ENCODE measurements at places on chromosomes 12 and 14.

DNA sequence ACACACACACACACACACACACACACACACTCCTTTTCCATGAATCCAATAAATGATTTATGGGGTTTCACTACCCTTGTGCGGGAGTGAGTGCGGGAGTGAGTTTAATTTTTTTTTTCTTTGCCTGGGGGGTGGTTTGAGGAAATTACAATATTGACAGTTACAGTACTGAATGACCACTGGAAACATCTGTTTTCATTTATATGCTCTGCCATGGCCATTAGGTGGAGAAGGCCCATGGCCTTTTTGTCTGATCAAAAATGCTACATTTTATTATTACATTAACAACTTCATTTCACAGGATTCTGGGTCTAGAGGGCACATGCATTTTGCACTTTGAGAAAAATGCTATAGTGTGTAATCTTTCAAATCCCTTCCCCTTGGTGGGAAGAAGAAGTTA, 5.9 kb downstream of the TBX3 start:
- DNase-seq = no peak

GRCh38 chr12:104991565-104992128, 5.5 kb downstream of the NOPCHAP1 start:
- DNase-seq = no peak

- no peak for DNase-seq
Measured at GRCh38 chr14:91545946-91546716, 36.0 kb upstream of the PPP4R3A start.

DNA sequence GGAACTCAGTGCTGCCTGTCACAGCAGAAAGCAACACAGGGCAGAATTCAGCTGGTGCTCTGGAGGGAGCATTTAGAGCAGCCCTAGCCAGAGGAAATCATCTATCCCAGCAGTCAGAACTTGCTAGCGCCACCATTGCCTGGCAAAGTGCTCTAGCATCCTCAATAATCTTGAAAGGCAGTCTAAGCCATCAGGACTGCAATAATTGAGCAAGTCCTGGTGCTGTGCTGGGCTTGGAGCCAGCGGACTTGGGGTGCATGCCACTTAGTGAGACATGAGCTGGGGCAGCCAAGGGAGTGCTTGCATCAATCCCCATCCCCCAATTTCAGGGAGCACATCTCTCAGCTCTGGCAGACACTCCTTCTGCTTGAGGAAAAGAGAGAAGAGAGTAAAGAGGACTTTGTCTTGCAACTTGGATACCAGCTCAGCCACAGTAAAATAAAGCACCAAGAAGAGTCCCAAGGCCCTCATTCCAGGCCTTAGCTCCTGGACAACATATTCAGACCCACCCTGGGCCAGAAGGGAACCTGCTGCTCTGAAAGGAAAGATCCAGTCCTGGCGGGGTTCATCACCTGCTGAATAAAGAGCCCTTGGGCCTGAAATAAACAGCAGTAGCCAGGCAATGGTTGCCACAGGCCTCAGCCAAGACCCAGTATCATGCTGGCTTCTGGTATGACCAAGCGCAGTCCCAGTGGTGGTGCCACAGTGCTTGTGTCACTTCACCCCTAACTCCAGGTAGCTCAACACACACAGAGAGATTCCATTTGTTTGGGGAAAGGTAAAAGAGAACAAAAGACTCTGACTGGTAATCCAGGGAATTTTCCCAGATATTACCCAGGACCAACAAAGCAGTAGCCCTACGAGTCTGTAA, 44.5 kb upstream of the ZDHHC17 start:
- DNase-seq = peak; percentile 78

DNA sequence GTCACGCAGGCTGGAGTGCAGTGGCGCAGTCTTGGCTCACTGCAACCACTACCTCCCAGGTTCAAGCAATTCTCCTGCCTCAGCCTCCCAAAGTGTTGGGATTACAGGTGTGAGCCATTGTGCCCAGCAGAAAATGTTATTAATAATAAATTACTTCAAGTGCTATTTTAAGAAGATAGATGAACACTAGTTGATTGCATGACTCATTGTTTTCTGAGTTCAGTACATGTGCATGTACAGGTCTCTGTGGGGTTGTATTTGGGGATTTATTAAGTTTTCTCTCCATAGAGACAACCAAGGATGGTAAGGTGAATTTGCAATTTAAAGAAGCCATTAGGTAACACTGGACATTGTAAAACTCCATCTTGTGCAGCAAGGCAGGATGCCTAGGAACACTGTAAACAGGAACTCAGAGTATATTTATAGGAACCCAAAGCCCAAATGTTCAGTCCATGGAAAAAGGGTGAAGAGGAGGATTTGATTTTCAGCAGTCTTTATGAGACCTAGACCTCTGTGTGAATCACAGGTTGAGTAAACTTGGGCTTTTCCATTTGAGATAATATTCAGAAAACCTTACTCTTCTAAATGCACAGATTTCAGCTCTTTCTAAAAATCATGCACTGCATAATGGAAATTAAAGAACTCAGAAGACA, 49.3 kb upstream of the TMPO start:
- no peak for DNase-seq

GRCh38 chr14:70515811-70516210, 19.0 kb downstream of the ADAM20 start:
- DNase-seq = no peak

DNA sequence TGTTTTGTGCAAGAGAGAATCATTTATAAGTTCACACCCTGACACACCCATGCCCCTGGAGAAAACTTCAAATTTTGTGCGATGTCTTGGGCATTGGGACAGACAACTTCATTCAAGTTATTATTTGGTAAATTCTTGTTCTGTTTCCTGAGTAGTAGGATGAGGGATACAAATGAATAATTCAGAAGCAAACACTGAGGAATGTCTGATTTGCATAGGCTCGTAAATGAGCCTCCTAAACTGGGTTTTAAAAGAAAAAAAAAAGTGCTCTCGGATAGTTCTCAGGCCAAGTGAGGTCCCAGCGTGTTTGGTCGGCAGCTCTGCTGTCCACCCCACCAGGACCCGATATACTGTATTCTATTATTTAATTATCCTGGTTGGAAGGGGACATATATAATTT, 134.7 kb upstream of the CPM start:
- no peak for DNase-seq

DNA sequence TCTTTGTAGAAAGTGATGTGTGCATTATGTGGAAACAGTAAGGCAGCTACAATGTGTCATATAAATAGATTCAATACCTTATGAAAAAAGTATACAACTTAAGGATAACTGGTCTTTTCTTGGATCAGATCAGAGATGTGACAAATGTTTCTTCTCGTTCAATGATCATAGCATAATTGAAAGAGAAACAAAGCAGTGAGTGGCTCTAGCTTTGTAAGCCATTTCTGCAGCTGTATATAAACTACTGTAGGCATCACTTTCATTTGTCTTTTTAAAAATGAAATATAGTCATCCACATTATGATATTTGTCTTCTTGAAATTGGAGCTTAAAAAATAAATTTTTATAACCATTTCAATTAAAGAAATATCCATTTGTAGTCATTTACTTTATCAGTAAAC, 63.8 kb upstream of the LMO3 start:
- no peak for DNase-seq

DNA sequence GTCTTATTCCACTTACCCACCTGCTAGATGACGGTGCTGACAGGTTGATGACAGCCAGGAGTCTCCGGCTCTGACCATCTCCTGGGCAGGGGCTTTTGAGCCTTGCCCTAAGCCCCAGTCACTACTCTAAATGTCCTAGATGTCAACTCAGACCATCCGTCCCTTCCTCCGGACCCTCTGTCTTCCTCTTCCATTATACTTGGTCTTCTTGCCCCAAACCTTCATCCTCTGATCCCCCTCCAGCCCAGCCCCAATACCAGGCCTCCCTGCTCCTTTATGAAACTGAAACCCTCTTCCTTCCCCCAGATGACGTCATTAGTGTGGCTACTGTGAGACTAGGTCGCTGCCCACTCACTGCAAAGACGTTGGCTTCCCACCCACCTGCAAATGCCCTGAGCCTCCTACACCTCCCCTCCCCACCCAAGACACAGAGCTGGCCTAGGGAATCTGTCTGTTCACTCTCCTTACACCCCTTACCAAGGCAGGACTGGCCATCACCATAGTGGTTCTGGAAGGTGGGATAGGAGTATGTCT, 10.1 kb downstream of the KRT71 start:
- no peak for DNase-seq

GRCh38 chr12:100612606-100613005, 39.1 kb downstream of the GAS2L3 start:
- DNase-seq = no peak

GRCh38 chr14:91088585-91089235, 25.2 kb upstream of the DGLUCY start:
- DNase-seq = no peak

DNA sequence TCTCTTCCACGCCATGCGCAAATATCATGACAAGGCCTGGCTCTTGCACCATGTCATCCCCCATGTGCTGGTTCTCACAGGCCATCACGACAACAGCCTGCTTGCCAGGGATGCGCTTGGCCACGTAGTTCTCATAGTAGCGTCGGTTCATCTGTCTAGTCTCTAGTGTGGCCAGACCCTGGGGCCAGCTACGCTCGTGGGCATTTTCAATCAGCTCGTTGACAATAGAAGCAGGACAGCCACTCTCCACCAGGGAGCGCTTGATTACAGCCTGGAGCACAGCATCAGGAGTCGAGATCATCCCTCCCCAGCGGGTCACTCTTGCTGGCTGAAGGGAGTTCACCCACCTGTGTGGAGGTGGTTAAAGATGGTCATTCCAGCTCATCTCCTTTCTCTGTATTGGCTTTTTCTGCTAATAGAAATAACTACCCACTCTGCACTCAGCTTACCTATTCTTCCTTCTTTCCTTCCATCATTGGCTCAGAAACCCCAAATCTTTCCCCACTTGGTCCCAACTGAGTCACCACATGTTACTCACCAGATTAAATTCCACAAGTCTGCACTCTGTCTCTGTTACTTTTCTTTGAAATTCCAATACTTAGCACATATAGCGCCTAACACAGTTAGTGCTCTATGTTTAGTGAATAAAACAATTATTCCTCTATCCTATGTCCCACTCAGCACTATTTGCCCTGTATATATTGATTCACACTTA, 15.1 kb downstream of the RNF41 start:
- peak; percentile 55 for DNase-seq

DNA sequence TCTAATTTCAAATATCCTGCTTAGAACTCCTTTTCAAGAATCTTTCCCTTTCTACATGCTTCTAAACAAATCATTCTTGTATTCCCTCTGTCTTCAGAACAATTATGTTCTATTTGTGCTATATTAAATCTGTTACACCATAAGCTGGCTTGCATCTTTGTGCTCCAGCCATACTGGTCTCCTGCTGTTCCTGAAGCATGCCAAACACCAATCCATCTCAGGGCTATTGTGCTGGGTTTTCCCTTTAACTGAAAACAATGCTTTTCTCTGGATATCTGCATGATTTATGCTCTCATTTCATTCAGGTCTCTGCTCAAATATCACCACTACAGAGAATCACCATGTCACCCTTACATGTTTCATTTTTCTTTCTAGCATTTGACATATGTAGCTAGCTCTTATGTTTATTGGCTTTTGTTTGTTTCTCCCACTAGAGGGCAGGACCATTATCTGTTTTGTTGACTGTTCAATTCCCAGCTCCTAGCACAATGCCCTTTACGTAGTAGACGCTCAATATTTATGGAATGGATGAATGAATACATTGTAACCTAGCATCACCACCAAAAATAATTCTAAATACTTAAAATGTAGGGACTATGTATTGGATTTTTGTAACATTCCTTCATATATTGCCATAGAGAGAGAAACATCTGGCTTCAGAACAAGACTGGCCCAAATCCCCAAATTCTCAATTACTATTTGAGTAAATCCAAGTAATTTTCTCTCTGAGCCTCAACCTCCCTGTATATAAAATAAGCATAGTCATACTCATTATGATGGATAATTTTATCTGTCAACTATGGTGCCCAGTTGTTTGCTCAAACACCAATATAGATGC, 302.0 kb upstream of the SYT1 start:
- peak; percentile 26 for DNase-seq

DNA sequence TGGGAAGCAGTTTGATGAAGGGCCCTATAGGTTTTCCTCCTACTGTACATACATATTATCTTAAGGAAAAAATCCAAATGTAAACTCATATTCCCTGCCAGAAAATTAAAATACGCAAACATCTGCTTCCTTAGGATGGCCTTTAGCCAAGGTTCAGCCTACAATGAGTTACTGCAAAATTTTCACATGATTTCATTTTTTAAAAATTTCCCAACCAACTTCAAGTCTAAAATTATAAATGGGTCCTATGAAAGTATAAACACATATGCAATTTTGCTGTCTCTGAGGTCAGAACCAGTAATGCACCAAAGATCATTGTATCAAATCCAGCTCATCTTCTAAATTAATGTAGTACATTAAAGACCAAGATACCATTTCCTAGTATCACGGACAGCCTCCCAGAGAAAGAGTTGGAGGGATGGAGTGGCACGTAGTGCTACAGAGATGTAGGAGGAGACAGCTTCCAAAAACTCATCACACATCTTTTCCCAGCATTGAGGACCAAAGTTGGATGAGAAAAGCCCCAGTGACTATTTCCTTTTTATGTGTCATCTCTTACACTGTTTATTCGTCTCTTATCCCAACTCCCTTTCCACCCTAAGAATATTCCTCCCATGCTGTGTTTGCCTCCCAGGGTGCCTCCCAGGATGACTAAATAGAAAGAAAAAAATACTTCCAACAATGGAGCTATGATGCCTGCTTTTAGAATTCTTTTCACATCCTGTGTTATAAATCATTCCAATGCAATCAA, 92.3 kb upstream of the SLCO1C1 start:
- DNase-seq = no peak

DNA sequence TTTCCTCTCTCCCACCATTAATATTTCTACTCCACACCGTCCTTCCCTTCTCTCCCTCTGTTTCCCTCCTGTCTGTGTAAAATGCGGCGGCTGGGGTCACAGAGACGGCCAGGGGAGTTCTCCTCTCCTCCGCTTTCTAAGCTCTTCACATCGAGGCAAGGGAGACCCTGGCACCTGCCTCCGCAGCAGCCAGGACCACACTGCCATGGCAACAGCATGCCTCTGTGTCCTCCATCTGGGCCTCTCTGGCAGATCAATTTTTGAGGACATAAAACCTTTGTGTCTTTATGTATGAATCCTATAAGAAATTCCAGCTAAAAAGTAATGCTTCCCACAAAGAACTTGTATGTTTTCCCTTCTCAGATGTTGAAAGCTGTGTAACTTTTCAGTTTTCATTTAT, 41.4 kb downstream of the DYRK4 start:
- DNase-seq = peak; percentile 22

Measured in Ammon's horn (tissue), 1 donor.